ENCODE measurements at places on chromosomes 6 and 20.

GRCh38 chr6:150006961-150007464, 18.3 kb downstream of the RAET1L start:
- DNase-seq: no peak

GRCh38 chr6:91865889-91866288, 1279.0 kb upstream of the MAP3K7 start:
- DNase-seq: no peak

DNA sequence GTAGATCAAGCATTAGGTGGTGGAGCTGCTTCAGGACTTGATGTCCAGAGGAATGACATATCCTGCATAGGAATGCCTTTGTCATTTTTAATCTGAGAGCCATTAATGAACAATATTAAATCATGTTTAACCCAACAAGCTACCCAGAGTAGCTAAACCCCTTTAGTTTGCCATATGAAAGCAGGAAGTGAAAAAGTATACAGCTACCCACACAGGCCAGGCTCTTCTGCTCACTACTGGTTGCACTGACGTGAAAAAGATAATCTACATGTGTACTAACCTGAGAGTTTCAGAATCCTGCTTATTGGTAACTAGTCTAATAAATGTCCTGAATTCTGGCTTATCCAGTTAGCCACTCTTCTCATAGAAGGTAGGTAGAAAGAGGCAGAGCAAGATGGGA, 19.9 kb downstream of the GLYATL3 start:
- DNase-seq: no peak

GRCh38 chr20:16292226-16292880, 280.9 kb downstream of the KIF16B start:
- no peak for DNase-seq

DNA sequence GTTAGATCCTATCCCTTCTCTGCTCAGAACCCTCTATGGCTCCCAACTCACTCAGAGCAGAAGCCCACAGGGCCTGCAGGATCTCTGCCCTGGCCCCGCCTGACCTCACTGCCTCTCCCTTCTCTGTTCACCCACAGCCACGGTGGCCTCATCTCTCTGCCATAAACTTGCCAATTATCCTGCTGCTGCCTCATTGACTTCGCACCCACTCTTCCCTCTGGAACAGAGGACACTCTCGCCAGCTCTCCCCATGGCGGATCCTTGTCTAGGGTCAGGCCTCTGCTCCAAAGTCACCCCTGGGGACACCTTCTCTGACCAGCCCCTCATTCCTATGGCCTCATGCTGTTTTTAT, 86.4 kb downstream of the CEBPB start:
- no peak for DNase-seq

GRCh38 chr6:38794682-38795081, 79.6 kb downstream of the DNAH8 start:
- no peak for DNase-seq

DNA sequence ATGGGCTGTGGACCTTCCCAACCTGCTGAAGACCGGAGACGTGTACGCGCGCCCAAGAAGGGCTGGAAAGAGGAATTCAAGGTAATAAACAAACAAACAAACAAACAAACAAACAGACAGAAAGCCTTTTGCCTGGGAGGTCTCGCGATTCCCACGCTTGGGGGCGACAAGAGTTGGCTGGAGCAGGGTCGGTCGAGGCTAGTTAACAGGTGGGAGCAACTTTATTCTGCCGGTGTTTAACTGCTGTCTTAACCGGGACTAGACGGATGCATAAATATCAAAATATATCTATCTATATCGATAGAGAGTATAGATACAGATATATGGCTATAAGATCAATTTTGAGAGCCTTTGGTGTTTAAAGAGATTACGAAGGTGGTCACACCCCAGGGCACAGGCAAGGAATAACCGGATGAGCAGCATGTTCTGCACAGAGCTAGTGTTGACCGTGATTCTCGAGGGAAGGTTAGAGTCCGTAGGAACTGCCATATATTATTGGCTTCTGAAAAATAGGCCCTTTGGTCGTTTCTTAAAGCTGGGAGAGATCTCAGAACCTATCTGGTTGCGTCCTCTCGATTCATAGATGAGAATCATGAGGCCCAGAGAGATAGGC, 514 bp downstream of the STMND1 start:
- DNase-seq: no peak

- DNase-seq: no peak
These were observed 85.9 kb downstream of the SNAP25 start for GRCh38 chr20:10304471-10305046.

DNA sequence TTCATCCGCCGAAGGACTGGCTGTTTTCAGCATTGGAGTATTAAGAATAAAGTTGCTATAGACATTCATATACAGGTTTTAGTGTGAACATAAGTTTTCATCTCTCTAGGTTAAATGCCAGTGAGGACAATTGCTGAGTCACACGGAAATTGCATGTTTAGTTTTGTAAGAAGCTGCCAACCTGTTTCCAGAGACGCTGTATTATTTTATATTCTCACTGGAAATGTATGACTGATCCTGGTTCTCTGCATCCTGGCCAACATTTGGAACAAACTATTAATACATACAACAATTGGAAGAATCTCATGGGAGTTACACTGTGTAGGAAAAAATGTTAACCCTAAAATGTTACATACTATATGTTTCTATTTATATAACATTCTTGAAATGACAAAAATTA, 16.7 kb upstream of the TGM6 start:
- DNase-seq: no peak

DNA sequence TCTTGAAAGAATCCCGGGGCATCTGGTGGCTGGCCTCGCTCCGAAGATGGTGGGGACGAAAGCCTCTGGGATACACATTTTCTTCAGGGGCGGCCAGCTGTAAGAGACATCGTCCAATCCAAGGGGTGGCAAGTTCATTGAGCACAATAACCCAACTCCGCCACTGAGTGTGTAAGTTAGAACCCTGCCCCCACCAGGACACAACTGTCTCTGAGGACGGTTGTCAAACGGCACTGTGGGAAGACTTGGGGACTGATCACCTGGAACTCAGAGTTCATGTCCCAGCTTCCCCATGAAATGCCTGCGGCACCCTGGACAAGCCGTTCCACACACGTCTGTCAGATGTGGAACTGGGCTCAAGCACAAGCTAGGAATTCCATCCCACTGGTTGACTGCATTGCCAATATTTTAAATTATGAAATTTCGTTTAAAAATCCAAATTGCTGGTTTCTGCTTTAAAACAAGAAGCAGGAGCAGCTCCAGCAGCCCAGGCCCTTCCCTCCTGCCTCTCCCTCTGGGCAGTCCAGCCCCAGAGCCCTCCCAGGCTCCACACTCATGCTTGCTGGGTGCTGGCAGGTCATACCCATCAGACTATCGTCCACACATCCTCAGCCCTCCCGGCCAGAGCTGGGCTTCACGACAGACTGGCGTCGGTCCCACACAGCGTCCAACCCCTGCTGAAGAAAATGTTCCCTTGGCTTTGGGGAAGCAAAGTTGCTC, 80.9 kb upstream of the AFDN start:
- DNase-seq: no peak

GRCh38 chr6:159874435-159874834, 16.4 kb upstream of the MAS1 start:
- no peak for DNase-seq

- no peak for DNase-seq
These were observed 86.9 kb downstream of the SH3BGRL2 start for GRCh38 chr6:79717989-79718388.

All from epithelial cell of prostate (primary cell).